AG09319 (cell line): ENCODE measurements at places on chromosomes 5 and 9.
A peak's percentile ranks its signal among the peaks of the same experiment; 100 is the strongest.

DNA sequence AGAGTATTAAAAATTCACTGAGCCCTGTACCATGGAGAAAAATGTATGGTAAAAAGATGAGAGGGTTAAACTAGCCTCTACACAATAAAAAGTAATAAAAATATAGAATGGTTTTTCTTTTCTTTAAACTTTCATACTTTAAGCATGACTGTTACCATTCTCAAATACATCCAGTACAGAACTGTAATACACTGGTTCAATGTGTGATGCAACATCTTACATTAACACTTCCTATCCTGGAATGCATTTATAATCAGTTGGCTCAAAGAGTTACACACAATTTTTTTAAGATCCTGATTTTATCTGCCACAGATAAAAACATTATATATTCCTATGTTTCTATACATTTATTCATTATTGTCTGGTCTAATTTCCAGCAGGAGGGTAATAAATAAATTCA is 4.7 kb downstream of the GNAQ start:
- DNase-seq, result no peak

DNA sequence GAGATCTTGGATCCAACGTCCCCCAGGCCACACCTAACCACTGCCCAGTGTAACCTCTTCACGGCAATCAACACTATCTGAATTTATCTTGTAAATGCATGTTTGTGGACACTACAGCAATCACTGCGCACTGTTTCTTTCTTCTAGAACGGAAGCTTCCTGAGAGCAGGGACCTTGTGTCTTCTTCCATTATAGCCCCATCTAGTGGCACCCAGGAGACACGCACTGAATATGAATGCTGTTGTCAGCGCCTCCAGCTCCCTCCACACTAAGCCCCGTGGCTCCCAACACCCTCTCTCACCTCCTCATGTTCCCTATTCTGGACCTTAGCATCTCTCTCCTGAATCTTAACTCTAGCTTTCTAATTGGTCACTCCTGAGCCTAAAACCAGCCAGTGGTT is 72.7 kb downstream of the SMIM23 start:
- DNase-seq, result no peak

DNA sequence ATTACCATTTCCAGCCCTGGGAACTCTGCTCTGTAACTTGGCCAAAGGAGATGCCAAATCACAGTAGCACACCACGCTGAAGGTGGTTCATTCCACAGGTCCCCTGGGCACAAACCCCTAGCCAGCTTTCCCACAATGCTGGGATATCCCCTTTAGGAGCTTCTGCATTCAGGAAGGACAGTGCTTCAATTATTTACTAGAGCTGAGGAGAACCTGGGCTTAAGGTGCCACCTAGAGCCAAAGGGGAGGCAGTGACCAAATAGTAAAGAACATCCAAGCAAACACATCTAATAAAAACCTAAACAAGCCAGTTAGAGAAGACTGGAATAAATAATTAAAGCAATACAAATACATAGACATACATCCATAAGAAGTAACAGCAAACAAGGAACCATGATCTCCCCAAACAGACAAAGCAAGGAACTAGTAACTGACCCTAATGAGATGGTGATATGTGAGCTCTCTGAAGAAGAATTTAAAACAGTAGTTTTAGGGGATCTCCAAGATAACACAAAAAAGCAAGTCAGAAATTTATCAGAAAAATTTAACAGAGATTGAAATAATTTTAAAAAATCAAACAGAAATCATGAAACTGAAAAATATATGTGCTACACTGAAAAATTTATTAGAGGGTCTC is 14.6 kb downstream of the KIF4B start:
- no peak for DNase-seq

- no peak for DNase-seq
Observed at GRCh38 chr5:121024416-121025311, 560.6 kb downstream of the PRR16 start.

DNA sequence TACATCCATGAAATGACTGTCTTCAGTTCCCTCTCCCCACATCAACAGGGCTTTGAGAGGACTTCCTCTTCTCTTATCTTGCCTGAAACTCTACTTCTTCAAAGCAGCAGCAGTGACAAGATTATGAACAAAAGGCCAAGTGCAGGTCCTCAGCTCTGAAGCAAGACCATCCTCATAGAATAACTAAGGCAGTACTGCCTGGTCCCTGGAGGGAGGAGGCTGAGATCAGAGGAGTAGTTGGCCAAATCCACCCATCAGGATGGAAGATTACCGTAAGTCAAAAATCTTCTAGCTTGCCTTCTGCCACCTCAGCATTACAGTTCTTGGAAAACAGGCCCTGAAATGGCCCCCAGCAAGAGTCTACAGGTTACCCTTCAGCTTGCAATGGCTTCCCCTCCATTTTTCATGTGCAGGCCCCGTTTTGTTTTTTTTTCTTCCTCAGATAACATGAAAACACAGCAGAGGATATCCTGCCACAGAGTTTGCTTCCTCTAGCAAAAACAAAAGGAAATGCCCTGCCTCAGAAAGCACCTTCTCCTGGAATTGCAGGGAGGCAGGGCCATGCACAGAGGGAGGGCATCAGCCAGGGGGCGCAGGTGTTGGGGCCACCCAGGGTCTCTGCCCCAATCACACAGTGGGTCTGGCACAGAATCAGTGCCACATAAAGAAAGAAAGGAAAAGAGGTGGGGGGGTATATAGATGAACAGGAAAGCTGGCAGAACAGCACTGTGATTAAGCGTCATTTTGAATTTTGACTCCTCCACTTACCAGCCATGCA is 40.0 kb downstream of the KLHL3 start:
- DNase-seq, result no peak

DNA sequence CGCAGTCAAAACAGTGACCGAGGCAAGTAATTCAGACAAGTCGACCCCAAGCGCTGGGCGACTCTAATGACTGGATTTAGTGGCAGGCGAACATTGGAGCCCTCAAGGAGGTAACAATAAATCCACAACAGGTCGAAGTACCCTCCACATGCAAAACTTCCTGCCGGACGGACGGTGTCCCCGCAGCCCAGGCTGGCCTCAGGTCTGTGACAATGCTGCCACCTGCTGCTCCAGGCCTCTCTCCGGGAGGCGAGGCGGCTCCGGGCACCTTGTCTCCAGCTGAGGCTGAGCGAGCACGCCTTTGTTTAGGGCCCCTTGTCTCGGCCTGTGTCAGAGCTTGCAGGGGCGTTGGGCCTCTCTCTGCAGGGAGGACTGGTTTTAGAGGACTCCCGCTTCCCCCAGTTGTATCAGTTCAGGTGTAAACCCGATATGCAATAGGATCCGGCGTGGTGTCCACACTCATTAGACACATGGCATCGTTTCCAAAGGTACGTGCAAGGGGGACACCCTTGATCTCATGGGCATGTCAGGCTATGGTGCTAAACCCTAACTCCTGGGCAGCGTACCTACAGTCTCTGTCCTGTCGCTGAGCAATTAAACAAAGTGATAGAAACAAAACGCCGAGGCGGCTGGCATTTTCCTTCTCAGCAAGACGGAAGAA is 628.0 kb upstream of the ADAMTS16 start:
- no peak for DNase-seq

- DNase-seq, result peak; percentile 78
Observed at GRCh38 chr5:107564931-107565372, 105.8 kb downstream of the EFNA5 start.

DNA sequence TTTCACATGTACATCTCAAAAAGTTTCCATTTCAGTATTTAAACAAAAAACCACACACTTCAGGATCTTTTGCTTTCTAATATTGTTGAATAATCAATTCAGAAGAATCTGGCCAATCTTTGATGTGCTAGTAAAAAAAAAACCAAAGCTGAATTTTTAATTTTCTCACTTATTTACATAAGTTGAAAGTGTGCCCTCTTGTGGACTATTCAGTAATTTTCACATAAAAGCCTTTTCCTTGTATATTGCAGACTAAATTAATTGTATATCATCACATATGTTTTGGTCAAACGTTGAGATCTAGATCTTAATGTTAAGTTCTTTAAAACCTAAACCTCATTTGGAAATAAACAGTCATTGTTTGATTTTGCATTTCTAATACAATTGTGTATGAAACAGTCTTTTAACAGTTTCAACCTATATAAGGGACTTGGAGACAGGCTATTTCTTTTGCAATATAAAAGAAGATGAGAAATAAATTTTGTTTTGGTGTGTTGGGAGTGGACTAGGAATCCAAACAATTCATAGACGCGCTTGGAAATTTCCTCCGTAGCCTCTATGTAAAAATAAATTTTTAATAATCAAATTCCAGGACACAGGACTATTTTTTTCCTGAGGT is 68.1 kb downstream of the NIPBL start:
- peak; percentile 39 for DNase-seq

GRCh38 chr5:133658327-133658726 is 46.0 kb upstream of the FSTL4 start:
- no peak for DNase-seq

GRCh38 chr5:97096846-97097245 is 45.6 kb downstream of the LIX1 start:
- no peak for DNase-seq

- DNase-seq, result no peak
Observed at GRCh38 chr5:31531543-31531887, 378 bp downstream of the DROSHA start.

GRCh38 chr5:141913560-141914198 is 10.0 kb upstream of the DELE1 start:
- no peak for DNase-seq

DNA sequence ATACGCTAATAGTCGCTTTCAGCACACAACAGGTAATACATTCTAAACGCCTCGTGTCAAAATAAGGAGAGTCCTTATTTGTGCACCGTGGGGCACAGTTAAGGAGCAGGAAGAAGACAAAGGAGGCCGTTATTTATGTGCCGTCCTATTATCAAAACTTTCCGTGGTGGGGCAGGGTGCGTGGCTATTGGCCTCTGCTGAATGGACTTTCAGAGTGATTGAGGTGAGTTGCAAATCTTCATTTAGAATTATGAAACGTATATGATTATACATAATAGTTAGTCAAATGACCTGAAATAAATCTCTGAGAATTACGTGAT is 833 bp downstream of the C5orf24 start:
- DNase-seq, result no peak

- no peak for DNase-seq
Observed at GRCh38 chr9:98091735-98092612, 27.0 kb downstream of the TRIM14 start.

- no peak for DNase-seq
Observed at GRCh38 chr5:178203670-178204181, 607 bp upstream of the HNRNPAB start.

DNA sequence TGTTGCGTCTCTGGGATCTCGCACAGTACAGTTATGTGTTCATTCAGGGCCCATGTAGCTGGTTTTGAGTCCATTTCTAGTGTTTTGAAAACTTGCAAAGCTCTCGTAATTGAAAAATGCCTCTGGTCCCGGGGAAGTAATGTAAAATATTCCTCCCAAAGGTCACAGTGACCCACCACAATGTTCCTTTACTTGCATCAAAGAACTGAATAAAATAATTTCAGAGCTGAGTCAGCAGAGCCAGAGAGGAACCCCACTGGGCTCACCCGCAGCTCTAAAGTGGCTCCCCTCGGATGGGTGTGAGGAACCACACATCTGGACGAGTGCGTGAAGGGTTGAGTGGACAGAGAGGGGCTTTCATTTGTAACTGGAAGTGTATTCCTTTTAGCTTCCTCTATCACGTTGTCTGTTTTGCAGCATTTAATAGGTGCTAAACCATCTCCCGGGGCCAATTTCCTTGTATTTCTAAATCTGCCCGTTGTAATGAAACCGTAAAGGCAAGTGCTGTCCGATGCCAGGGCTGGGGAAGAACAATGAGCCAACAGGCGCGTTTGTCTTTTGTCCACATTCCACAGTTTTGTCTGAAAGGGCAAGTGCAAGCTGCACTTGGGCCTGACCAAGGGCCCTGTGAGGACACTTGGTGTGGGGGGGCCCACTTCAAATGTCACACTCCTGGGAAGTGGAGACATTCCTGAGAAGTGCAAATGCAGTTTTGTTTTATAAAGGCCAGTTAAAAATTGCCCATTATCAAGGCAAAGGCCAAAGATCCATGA is 29.9 kb downstream of the COL5A1 start:
- no peak for DNase-seq

GRCh38 chr5:3602785-3603502 is 7.3 kb downstream of the IRX1 start:
- no peak for DNase-seq

- DNase-seq, result no peak
Observed at GRCh38 chr9:133199648-133200321, 9.3 kb downstream of the OBP2B start.

DNA sequence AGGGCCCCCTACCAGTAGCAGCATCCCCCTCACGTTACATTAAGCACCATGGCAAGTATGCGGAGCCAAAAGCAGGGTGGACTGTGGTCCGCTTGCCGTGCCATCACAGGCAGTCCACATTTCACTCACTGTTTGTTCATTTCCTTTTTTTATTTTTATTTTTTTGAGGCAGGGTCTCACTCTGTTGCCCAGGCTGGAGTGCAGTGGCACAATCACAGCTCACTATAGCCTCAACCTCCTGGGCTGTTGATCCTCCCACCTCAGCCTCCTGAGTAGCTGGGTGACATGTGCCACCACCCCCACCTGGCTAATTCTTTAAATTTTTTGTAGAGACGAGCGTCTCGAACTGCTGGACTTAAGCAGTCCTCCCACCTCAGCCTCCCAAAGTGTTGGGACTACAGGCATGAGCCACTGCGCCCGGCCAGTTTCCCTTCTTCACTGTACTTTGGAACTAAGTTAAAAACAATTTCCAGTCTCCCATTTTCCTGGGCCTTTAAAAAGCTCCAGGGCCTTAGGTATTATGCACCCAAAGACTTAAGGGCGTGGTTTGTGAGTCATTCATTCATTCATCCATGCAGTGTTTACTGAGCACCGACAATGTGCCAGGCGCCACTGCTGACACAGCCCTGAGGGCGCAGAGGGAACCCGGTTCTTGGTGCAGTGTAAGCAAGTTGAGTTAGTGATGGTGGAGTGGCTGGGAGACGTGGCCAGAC is 19.9 kb downstream of the PRRX2 start:
- no peak for DNase-seq

DNA sequence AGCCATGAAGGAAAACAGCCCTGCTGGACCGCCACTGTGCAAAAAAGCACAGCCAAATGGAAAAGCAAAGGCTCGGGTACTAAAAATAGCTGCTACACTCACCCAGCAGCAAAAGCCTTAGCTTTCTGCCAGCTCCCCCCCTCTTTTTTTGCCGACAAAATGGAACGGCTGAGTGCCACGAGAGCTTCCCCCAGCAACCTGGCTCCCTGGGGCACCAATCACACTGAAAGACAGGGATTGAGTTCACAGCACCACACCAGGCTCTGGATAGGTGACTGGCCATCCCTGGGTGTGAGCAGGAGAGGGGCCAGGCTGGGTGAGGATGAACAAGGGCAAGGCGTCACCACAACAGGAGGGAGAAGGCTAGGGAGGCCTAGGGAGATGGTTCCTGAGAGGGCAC is 66.7 kb downstream of the SIL1 start:
- DNase-seq, result no peak

DNA sequence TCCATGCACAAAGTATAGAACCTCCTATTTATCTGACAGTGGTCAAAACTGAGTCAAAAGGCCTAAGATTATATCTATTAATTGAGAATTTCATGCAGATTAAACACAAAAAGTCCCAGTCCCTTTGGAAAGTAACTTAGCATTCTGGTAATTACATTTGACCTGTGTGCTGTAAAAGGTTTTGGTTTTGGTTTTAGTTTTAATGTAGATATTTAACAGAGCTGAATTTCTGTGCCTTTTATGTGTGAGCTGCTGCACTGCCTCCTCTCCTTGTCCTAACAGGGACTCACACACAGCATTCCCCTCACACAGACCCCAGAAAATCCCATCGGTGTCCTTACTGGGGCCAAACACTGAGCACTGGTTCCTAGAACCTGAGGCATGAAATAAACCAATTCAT is 31.0 kb upstream of the FSD1L start:
- DNase-seq, result no peak

- DNase-seq, result peak; percentile 89
Observed at GRCh38 chr9:107734256-107735013, 244.9 kb upstream of the KLF4 start.
